Islet precursor cell (in vitro differentiated cells): ENCODE measurements at places on chromosomes 2 and 18.

GRCh38 chr18:29104227-29104626, 927.3 kb upstream of the CDH2 start:
- no peak for DNase-seq

DNA sequence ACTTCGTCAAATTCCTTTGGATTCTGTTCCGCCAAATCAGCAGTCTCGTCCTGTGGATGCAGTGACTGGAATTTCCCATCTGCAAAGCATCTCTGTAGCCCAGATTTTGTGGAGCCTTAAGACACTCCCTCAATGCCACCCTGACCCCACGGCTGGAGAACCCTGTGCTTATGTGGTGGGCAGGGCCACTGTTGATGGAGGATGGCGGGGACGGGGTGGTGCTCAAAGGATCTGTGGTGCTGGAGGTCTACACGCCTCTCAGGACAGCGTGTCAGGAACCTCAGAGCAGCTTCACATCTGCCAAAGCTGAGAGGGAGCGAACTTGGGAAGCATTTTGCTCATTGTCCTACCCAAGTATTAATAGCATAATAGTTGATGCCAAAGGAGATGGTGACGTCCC, 200.1 kb downstream of the MGAT5 start:
- no peak for DNase-seq

DNA sequence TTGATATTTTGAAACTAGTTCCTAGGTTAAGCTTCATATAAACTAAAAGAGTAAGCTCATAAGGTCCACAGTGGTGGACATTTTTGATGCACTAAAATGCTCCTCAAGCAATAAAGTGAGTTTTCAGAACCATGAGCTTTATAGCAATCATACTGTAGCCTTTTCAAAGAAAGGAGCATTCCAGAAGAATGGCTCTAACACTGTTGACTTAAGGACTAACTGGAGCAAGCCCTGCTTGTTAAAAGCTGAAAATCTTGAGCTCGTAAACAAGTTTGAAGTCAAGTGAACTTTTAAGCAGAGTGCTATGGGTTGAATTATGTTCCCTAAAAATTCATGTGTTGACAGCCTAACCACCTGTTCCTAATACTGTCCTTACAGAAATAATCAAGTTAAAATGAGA, 38.0 kb downstream of the KYNU start:
- no peak for DNase-seq

GRCh38 chr2:113192459-113193100, 18.8 kb downstream of the PSD4 start:
- DNase-seq, result no peak

DNA sequence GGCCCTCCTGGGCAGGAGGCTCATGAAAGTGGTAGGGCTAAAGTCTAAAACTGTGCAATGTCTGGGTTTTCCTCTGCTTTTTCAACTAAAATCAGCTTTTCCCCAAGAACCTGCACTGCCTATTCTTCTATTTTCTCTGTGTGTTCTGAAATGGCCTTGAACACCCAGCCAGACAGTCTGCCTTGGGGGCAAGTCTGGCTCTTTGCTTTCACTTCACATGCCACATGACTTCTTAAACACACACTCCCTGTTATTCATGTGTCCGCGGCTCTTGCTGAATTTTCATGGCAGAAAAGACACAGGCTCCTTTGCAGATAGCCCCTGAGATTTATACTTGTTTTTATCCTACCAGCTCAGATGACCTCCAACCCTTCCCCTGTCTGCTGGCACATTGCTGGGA, 10.6 kb upstream of the RPIA start:
- no peak for DNase-seq

GRCh38 chr2:45761635-45762034, 110.2 kb downstream of the PRKCE start:
- peak; percentile 64 for DNase-seq

GRCh38 chr2:46836295-46837111, 79.1 kb downstream of the MCFD2 start:
- DNase-seq, result no peak

- no peak for DNase-seq
Measured at GRCh38 chr2:159856760-159857159, 58.8 kb upstream of the CD302 start.

DNA sequence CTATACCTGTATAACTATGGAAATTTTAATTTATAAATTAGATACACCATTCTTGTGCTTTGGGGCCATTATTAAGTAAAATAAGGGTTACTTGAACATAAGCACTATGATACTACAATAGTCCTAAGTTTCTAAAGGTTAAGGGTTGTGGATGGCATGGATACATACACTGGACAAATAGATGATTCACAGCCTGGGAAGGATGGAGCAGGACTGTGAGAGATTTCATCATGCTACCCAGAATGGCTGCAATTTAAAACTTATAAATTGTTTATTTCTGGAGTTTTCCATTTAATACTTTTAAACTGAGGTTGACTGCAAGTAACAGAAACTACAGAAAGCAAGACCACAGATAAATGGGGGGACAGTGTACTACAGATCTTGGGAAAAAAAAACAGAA, 295.8 kb upstream of the ZNF804A start:
- DNase-seq, result no peak

- no peak for DNase-seq
Measured at GRCh38 chr18:50726960-50727589, 92.7 kb downstream of the MRO start.

- DNase-seq, result no peak
Measured at GRCh38 chr2:237344942-237345341, 69.0 kb downstream of the COL6A3 start.

GRCh38 chr18:28863396-28863795, 686.5 kb upstream of the CDH2 start:
- DNase-seq, result no peak

DNA sequence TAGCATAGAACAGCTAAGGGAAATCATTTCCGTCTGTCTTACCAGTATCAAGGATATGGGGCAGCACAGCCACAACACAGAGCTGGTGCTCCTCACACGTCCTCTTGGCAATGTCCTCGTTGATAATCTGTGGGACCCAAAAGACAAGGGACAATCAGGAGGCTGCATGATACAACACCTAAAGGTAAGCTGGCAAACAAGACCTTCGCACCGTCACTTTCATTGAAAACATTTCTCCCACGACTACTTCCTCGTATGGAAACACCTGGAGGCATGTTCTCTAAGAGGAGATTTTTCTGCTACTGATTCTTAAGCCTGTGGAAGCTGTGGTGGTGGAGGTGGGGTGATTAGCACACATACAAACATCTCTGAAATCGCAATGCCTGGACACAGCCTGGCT, 23.7 kb downstream of the PDIA6 start:
- no peak for DNase-seq

GRCh38 chr2:202036601-202037037, 3.0 kb downstream of the FZD7 start:
- peak; percentile 87 for DNase-seq

DNA sequence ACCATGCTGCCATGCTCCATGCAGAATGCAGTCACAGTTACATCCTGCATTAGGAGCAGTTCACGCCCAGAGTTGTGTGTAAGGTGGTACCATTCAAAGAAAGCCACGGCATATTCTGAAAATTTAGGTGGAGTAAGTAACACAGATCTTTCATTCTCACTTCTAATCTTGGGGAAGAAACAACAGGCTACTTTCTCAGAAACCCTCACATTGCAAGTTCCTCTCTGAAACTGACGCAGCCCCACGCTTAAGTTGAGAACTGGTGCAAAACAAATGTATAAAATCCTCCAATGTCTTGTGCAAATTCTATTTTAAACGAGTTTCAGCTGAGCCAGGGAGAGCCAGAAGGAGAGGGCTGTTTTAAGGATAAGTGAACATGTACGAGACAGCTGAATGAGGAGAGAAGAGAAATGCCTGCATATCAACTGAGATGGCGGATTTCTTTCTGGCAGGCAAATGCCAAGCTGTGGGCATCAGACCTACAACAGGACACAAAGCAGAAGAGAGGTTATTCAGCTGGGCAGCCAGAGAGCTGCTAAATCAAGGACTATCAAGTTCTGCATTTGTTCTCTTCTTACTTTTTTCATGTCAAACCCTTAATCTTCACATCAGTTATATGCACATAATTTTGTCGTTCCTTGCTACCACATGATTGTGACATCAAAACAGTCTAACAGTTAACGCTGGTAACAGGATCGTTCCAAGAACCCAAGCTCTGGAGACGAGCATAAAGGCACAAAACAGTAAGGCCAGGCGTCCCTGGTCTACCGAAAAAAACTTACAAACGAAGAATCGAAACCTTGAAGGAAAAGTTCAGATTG, 6.4 kb downstream of the ARL4C start:
- no peak for DNase-seq

DNA sequence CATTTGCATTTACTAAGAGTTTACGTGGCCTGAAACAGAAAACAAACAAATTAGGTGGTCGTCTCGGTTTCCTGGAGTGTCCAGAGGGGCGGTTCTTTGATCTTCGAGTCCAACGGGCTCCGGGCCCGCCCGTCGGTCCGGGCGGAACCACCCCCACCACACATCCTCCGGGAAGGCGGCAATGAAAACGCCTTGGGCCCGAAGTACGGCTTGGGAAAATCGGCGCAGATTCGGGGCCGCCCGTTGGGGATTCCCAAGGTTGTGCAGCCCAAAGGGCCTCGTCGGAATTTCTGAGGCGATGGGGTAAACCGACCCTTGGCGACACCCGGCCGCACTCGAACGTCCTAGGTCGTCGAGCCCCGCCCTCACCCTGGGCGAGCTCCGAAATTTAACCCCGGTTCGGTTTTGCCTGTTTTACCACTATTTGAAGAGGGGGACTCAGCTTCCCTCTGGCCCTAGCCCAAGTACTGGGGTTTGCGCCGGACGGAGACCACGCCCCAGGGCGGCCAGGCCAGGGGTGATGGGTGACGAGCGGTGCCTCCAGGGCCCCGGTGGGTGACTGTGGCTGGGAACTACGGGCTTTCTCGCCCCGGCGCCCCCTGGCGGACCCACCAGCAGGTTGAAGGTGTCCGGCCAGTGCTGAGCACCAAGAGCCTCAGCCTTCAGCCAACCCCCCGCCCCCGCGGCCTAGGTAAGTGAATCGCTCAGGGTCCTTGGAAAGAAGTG, 1.9 kb upstream of the CFAP53 start:
- peak; percentile 91 for DNase-seq

- no peak for DNase-seq
Measured at GRCh38 chr2:196479350-196479749, 160.2 kb upstream of the CCDC150 start.

DNA sequence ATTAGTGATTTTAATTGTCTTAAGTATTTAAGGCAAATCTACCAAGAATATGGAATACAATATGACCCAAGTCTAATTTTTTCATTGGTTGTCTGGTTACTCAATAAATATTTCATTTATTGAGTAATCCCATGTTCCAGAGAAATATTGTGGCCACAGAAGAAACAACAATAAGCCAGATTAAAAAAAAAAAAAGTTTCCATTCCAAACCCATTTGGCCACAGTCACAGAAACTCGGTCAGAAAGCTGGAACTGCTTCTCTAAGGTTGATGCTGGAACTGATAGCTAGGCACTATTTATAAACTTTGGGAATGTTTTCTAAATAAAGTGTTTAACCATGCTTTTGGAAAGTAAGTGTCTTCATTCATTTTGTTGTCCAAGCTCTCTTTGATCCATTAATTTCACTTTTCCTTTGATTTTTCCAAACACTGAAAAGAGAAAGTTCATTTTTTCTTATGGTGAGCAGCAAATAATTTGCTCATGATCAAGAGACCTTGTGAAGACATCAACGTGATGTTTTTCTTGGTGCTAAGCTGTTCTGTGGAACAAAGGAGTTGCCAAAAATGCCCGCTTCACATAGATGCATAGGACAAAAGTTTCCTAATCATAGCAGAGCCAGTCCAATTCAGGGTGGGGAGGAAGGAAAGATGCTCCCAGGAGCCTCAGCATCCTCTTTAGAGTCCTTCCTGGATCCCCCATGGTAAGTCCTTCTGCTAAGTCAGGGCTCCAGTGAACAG, 72.1 kb upstream of the CCBE1 start:
- no peak for DNase-seq

GRCh38 chr2:136206613-136207012, 88.7 kb upstream of the CXCR4 start:
- DNase-seq, result no peak

DNA sequence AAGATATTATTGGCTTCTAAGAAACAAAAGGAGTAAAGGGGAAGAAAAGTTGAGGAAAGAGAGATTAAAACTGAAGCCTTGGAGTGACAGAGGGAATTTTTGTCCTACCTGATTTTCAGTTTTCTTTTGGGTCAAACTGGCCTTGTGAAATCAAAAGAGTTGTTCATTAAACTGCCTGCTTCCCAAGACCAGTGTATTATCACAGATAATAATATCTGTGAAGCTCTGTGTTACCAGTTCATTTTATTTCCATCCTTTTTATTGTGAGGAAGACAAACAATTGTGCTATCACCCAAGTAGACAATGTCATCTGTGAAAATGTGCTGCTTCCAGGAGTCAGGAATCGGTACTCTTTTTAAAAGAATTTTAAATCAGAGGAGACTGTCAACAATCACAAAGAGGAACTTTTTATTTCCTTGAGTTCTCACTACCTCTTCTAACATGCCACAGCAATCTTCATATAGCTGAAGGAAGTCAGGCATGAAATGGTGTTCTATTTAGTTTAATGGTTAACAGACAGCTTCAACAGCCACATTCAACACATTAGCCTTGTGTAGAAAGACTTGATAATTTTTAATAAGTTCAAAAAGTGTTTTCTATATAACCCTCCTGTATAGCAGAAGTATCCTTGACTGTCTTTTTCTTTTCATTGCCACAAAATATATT, 554.8 kb downstream of the PIK3C3 start:
- no peak for DNase-seq

GRCh38 chr2:232375164-232375563, 3.4 kb upstream of the ALPP start:
- no peak for DNase-seq

GRCh38 chr2:141513853-141514252, 617.0 kb downstream of the LRP1B start:
- no peak for DNase-seq

- DNase-seq, result no peak
Measured at GRCh38 chr2:53148221-53148620, 619.4 kb upstream of the CHAC2 start.

- DNase-seq, result no peak
Measured at GRCh38 chr2:21981127-21981526, 857.4 kb downstream of the TDRD15 start.

- DNase-seq, result no peak
Measured at GRCh38 chr2:177124371-177124770, 88.2 kb upstream of the HNRNPA3 start.

GRCh38 chr18:51543658-51544155, 346.2 kb upstream of the MEX3C start:
- no peak for DNase-seq

GRCh38 chr2:112004253-112004645, 50.8 kb upstream of the TMEM87B start:
- DNase-seq, result no peak

- DNase-seq, result no peak
Measured at GRCh38 chr2:70525032-70525431, 28.6 kb downstream of the TGFA start.

- peak; percentile 17 for DNase-seq
Measured at GRCh38 chr2:30255026-30255425, 23.7 kb downstream of the LBH start.
